Fibroblast of skin of right biceps (primary cell): ENCODE measurements at places on chromosomes 4 and X.

GRCh38 chrX:6738518-6739470 lies 203.9 kb upstream of the VCX3A start:
- DNase-seq: no peak

DNA sequence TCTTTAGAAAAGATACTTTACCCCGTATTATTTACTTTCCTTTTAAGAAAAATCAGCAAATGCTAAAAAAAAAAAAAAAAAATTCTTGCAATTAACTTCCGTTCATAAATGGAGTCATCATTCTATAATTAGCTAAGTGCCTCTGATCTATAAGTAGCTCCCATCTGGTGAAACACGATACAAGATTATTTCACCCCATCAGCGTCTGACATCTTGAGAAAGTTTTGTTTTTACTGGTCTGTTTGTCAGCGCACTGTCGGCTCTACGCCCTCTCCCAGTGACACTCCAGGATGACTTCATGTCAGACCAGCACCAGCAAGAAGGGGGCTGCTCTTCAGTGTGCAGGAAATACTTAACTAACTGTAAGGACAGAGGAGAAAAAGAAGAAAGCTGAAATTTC lies 108.3 kb downstream of the AFAP1 start:
- DNase-seq: peak; percentile 94

GRCh38 chr4:144634978-144635747 lies 10.8 kb upstream of the HHIP start:
- no peak for DNase-seq

- DNase-seq: no peak
Measured at GRCh38 chrX:15676886-15677285, 12.3 kb upstream of the CLTRN start.

DNA sequence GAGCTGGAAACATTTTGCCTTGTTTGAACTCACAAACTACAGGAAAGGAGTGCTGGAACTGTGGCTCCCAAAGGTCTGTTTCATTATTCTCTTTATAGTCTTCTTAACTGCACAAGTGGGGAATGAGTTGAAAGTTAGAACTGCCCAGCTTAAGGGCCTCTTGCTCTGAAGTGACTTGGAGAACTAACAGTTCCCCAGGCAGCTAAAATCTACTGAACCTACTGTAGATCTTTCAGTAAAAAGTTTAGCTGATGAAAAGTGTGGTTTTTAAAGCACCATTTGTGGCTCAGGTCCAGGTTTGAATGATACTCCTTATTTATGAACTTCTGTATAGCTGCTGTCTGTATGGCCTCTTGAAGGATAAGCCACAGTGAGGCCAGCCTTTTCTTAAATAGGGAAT lies 353.8 kb downstream of the MAPK10 start:
- DNase-seq: peak; percentile 6

GRCh38 chr4:37792241-37792640 lies 34.2 kb upstream of the PGM2 start:
- no peak for DNase-seq

GRCh38 chrX:119093991-119094735 lies 21.4 kb downstream of the CT47C1 start:
- peak; percentile 20 for DNase-seq

GRCh38 chr4:16443504-16444088 lies 217.3 kb upstream of the TAPT1 start:
- DNase-seq: peak; percentile 48

GRCh38 chrX:42366181-42366580 lies 411.8 kb downstream of the PPP1R2C start:
- no peak for DNase-seq

DNA sequence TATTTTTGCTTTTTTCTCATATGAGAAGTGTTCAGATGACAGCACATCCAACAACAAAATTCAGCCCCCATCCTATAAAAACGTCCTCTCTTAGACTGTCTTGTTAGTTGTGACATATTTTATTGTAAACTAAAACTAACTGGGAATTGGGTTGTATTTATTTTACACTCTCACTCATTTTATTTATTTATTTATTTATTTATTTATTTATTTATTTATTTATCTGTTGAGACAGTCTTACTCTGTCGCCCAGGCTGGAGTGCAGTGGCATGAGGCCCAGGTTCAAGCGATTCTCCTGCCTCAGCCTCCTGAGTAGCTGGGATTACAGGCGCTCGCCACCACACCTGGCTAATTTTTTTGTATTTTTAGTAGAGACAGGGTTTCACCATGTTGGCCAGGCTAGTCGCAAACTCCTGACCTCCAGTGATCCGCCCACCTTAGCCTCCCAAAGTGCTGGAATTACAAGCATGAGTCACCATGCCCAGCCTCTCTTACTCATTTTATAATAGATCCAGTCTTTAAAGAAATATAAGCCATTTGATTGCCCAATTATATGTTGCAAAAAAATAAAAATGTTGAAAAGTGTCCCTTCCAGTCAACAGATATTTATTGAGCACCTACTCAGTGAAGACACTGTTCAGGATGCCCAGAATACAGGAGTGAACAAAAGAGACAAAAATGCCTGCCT lies 44.6 kb downstream of the PALLD start:
- DNase-seq: peak; percentile 76

- DNase-seq: no peak
Measured at GRCh38 chrX:40108162-40108958, 10.6 kb upstream of the BCOR start.

DNA sequence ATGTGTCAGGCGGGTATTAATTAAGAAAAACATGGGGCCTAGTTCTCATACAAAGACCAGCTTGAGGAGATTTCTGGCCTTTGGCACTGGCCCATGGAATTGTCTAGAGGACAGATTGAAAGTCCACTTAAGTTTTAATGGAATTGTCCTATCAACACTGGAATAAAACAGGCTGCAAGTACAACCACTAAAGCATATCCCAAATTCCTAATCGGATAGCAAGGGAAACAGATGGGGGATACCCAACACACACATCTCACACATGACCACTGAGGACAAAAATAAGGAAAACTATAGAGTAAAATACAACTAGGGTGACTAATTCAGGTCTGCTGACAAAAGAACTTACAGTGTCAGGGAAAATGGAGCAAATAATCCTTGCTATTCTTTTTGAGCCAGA lies 167.8 kb downstream of the GASK1B start:
- DNase-seq: no peak
